GOT3 (cell line): ENCODE measurements at places on chromosomes 3 and 15.
A peak's percentile ranks its signal among the peaks of the same experiment; 100 is the strongest.

GRCh38 chr3:129001806-129002572 is 885 bp downstream of the EFCC1 start:
- no peak for DNase-seq

- DNase-seq, result no peak
These were observed 1.7 kb downstream of the HRH1 start for GRCh38 chr3:11156026-11156410.

DNA sequence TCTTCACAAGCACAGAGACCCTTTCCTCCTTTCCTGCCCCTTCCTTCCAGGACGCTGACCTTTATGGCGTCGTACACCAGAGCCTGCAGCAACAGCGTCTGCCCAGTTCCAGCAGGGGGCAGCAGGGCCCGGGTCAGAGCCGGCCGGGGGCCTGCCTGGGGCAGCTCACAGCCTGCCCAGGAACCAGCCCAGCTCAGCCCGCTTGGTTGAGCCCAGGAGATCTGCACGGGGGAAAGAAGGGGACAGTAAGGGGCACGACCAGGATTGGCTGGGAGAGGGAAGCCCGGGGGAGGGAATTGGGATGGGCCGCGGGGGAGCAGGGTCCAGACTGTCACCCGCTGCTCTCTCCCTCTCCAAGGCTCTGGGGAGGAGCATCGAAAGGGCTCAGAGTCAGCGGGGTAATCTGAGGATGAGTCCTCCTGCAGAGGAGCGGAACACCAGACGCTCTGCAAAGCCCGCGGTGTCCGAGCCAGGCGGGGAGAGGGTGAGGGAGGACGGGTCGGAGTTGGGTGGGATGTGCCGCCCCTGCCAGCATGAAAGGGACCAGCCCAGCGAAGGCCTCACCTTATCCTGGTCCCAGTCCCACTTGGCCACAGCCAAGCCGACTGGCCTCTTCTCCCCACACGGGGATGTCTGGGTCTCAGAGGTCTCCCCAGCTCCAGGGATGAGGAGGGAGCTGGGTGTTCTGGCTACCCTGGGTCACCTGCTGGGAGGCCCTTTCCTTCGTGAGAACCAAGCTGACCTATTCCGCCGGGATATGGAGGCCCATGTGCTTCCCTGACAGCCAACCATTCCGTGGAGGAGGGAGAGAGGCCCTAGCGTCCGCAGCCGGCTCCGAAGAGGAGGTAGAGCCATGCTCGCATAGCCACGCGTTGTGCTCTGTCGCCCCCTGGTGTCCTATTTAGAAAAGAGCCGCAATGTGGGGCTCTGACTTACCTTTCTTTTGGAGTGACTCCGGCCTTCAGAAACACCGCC is 7.4 kb upstream of the IGDCC3 start:
- DNase-seq, result peak; percentile 15

DNA sequence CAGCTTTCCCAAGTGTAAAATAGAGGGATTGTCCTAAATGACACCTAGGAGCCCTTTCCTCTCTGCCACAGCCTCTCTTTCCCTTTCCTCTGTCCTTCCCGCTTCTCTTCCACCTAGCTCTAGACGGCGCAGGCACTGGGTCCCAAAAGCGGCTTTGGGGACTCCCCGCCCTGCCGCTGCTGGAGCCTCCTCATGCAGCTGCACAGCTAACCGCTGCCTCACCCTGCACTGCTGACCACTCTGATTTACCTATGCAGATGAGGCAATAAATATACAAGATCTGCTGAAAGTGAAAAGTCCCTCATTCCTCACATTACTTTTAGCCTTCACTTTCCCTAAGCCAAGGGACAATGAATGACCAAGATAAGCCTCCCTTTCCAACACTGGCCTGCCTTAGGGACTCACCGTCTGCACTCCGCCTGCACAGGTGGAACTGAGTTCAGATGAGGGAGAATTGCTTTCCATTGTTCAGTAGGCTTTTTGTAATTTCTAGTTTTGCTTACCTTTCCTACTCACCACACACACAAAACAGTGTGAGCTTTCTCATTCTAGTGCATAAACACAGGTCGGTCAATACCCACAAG is 197.5 kb upstream of the BCL6 start:
- no peak for DNase-seq

DNA sequence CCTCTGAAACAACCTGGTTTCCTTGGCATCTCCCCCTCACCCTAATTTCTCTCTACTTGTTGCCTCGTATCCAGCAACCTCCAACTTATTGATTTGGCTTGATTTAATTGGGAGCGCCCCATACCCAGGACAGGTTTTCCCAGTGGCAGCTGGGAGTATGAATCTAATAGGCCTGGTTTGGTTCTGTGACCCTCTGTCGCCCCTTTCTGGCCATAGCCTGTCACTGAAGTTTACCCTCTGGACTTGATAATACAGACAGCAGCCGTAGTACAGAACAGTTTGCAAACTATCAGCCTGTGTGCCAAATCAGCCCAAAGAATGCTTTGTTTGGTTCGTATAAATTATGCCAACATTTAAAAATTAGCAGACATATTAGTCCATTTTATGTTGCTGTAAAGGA is 525.1 kb upstream of the GOLIM4 start:
- no peak for DNase-seq

DNA sequence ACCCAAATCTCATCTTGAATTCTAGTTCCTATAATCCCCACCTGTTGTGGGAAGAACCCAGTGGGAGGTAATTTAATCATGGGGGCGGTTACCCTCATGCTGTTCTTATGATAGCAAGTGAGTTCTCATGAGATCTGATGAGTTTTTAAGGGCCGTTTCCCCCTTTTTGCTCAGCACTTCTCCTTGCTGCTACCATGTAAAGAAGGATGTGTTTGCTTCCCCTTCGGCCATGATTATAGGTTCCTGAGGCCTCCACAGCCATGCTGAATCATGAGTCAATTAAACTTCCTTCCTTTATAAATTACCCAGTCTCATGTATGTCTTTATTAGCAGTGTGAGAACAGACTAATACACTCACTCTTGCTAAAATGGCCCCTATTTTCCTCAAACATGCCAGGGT is 374.7 kb downstream of the TUSC7 start:
- no peak for DNase-seq

- no peak for DNase-seq
These were observed 233.9 kb upstream of the UBE2E2 start for GRCh38 chr3:22969276-22969675.

DNA sequence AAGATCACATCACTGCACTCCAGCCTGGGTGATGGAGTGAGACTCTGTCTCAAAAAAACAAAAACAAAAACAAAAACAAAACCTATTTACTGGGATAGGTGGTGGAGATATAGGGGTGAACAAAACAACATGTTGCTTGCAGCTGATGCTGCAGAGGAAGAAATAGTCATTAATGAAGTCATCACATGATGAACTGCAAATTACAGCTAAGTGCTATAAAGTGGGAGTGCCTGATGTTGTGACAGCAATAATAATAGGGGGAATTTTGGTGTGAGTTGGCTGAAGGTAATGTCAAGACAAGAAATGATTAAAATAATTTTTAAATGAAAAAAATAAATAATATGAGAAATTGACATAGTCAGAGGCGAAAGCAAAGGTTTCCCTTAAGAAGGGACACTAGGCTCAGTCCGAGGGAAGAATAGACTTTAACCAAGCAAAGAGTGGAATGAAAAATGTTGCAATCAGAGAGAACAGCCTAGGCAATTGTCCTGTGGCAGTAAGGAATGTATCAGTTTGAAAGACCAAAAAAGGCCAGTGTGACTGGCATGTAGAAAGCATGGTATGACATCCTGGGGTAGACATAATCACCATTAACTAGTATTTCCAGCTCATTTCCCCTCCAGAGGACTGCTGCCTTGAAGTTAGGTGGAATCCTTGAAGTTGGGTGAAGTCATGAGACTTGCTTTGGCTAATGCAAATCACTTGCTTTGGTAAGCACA is 14.7 kb upstream of the PIK3CB start:
- no peak for DNase-seq

- DNase-seq, result no peak
These were observed 138.9 kb upstream of the RARB start for GRCh38 chr3:25289156-25289555.

- DNase-seq, result no peak
These were observed 641.4 kb downstream of the PDCD6IP start for GRCh38 chr3:34439796-34440195.

DNA sequence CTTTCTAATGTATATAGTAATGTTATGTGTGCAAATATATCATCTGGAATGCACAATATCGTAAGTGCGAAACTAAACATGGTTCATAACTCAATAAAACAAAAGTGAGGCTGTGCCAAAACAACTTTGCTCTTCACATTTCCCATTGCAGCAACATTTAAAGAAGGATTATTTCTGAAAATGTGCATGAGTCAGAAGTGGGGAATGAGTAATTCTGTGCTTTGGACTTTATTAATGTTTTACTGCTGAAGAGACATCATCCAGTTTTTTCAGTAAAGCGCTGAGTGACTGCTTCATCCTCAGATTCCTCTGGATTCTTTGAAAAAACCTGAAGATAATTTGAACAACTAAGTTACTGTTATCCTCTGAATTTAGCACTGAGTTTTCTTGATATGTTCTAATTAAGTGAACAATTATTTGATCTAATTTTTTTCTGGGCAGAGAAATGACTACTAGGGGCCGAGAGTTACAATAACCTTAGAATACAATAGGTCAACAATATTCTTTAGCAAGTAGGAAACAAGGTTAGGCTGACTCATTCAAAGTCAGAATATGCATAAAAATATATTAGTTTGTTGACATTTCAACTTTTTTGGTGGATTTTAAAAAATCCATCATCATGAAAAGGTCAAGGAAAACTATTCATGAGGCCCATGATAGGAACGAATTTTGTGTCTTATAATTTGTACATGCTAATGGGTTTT is 20.0 kb upstream of the PLCL2 start:
- no peak for DNase-seq

GRCh38 chr15:99172171-99172570 is 67.3 kb downstream of the SYNM start:
- DNase-seq, result no peak

- no peak for DNase-seq
These were observed 112.3 kb downstream of the GALK2 start for GRCh38 chr15:49282366-49282765.

- no peak for DNase-seq
These were observed 72.4 kb downstream of the CHDH start for GRCh38 chr3:53773611-53774368.

DNA sequence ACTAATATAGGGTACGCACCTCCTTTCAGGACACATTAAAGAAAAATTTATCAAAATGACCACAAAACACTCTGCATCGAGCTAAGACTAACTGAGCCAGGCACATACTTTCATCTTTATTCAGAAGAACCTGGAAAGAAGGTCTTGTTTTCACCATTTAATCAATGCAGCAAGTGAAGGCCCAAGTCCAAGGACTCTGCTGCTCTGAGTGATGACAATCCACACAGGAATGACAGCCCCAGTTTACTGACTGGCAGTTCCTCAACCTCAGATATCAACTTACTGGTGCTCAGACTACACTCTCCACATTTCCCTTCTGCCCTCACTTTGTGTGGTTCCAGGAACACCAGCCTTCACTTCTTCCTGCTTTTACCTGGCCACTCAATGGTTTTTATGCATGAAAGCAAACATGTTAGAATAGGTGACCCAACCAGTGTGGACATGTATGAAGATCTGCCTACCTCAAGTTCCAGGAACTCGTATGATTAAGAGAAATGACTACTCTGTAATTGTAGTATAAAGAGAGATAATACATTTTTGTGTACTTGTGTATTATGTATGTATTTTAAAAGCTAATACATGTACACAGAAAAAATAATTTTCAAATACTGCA is 29.1 kb upstream of the RASA2 start:
- DNase-seq, result no peak

DNA sequence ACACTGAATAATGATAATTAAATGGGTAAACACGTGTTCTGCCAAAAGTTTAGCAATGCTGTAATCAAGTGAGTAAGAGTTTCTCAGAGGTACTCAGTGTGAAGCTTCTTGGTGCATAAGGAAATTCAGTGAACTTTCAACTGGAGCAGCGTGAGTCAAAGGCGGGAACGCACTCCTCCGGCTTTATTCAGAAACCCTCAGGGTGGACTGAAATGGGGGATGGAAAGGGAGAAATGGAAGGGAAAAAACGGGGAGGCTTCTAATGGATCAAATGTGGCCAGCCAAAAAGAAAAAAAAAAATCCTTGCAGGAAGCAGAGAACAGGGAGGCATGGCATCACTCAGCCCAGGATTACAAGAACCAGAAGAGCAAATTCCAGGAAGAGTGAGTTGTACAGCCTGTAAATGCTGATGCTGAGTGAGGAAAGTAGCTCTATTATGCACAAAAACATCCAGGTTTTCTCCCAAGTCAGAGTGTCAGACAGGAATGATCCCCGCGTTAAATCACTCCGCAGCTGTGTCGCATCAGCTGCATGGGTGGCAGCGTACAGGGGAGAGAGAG is 85.3 kb downstream of the ASB7 start:
- no peak for DNase-seq

DNA sequence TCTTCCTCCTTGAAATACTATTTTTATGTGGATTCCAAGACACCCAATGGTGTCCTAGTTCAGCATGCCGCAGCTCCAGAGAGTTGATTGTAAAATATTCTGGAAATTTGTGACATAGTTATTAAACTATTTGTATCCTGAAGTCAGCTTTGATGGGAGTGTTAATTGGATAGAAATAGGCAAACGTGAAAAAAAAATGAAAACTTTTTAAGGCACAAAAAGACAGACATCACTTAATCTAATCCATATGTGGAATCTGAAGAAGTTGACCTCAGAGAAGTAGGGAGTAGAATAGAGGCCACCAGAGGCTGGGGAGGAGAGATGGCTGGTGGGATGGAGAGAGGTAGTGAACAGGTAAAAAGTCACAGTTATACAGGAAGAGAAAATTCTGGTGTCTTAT is 704.2 kb downstream of the ROBO1 start:
- no peak for DNase-seq

DNA sequence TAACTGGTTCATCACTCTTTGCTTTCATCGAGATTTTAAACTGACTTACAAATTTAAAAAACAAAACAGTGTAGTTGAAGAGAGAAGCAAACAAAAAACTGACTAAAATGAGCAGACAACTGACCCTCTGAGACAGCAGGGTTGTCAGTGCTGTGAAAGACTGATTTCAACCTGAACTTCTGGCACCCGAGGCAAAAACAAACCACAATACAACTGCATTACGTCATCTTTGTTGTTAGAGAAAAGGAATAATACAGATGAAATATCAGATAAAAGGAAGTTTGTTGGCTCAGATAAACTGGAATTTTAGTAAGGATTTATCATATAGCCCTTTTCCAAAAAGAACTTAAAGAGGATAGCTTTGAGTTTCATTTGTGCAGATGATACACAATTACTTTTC is 51.1 kb downstream of the PARP15 start:
- no peak for DNase-seq

- peak; percentile 30 for DNase-seq
These were observed 47.6 kb upstream of the POMGNT2 start for GRCh38 chr3:43153216-43154083.
